Placental pericyte (primary cell): ENCODE measurements at places on chromosomes 5 and 9. TPM values are rescaled to one million over a fixed set of nuclear protein-coding genes. Genes with fewer than 3 reads are reported as not detected.

TMEM174 gene
- total RNA-seq: not detected in 2 replicates

C1QTNF3 gene
- under 0.01 and 0.43 TPM in 2 replicates for total RNA-seq

CFAP77 gene
- total RNA-seq: not detected in 2 replicates

CARD9 gene
- 3.9 and 12.9 TPM in 2 replicates for total RNA-seq

SNX2 gene
- total RNA-seq: 44.7 and 72.2 TPM in 2 replicates

KCNMB1 gene
- total RNA-seq: not detected in 2 replicates

CFAP157 gene
- not detected in 2 replicates for total RNA-seq

OR1N1 gene
- total RNA-seq: not detected in 2 replicates

HK3 gene
- total RNA-seq: under 0.01 TPM in 1 of 2 replicates, not detected in the other

PCA3 gene
- not detected in 2 replicates for total RNA-seq

GPX3 gene
- total RNA-seq: 6.2 and 28.9 TPM in 2 replicates

DRD1 gene
- 0.44 and 0.72 TPM in 2 replicates for total RNA-seq

GABBR2 gene
- total RNA-seq: 0.44 and 8.3 TPM in 2 replicates

FGF1 gene
- 0.44 and 4.7 TPM in 2 replicates for total RNA-seq

FOXI1 gene
- total RNA-seq: not detected in 2 replicates

SLC6A18 gene
- total RNA-seq: not detected in 2 replicates

TMEM252 gene
- not detected in 2 replicates for total RNA-seq

SPINK6 gene
- total RNA-seq: not detected in 2 replicates

MORN5 gene
- 0.29 TPM in 1 of 2 replicates, not detected in the other for total RNA-seq

IRGM gene
- 0.57 TPM in 1 of 2 replicates, not detected in the other for total RNA-seq

SEMA6A gene
- 1.1 TPM in 2 replicates for total RNA-seq

GFI1B gene
- not detected in 2 replicates for total RNA-seq

CNTLN gene
- 9.8 and 11.2 TPM in 2 replicates for total RNA-seq

GPR150 gene
- under 0.01 and 0.43 TPM in 2 replicates for total RNA-seq

PPIC gene
- total RNA-seq: 18.3 and 37.0 TPM in 2 replicates

ANKRD34B gene
- total RNA-seq: not detected in 2 replicates

ADAMTS2 gene
- total RNA-seq: 8.1 and 33.2 TPM in 2 replicates

ADAMTSL2 gene
- total RNA-seq: 0.57 and 17.7 TPM in 2 replicates

NR5A1 gene
- not detected in 2 replicates for total RNA-seq

RNF145 gene
- 53.6 and 90.5 TPM in 2 replicates for total RNA-seq

SAXO1 gene
- not detected in 2 replicates for total RNA-seq

SIL1 gene
- 32.9 and 99.6 TPM in 2 replicates for total RNA-seq

INSL4 gene
- not detected in 2 replicates for total RNA-seq

TSSK1B gene
- 0.57 and 0.66 TPM in 2 replicates for total RNA-seq

TAS2R1 gene
- total RNA-seq: 0.29 TPM in 1 of 2 replicates, not detected in the other

PARP8 gene
- 13.9 and 16.9 TPM in 2 replicates for total RNA-seq

BARHL1 gene
- total RNA-seq: not detected in 2 replicates

ADRA1B gene
- total RNA-seq: under 0.01 and 0.44 TPM in 2 replicates

CDC25C gene
- 0.44 and 13.3 TPM in 2 replicates for total RNA-seq

MYMK gene
- not detected in 2 replicates for total RNA-seq

KIF12 gene
- total RNA-seq: not detected in 2 replicates

HAVCR1 gene
- total RNA-seq: 0.88 TPM in 1 of 2 replicates, not detected in the other

SPOCK1 gene
- total RNA-seq: 16.0 and 77.5 TPM in 2 replicates

CENPK gene
- total RNA-seq: 2.8 and 49.8 TPM in 2 replicates

CKMT2 gene
- total RNA-seq: 0.29 and 0.44 TPM in 2 replicates
